NCI-H1048 (cell line): ENCODE measurements at places on chromosomes 3 and 15.

DNA sequence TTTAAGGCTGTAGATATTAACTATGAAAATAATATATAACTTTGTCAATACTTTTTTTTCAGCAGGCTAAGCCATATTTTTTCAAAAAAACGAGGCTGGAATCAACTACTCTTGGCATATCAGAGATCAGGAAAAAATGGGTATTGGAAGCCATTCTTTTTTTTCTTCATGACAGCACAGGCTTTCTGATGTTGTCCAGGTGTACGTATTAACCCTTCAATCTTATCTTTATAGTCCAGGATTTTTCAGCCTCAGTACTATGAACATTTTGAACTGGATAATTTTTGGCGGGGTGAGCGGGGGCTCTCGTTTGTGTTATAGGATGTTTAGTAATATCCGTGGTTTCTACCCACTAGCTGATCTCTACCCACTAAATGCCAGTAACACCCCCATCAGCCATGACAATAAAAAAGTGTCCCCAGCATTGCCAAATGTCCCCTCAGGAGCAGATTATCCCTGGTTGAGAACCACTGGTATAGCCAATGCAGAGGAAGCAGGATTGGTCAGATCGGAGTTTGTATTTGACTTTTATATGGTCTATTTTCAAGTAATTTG lies 52.0 kb downstream of the PLCL2 start:
- no peak for DNase-seq

GRCh38 chr3:23421811-23422516 lies 218.8 kb downstream of the UBE2E2 start:
- no peak for DNase-seq

GRCh38 chr3:130658678-130659077 lies 88.0 kb downstream of the PIK3R4 start:
- no peak for DNase-seq

DNA sequence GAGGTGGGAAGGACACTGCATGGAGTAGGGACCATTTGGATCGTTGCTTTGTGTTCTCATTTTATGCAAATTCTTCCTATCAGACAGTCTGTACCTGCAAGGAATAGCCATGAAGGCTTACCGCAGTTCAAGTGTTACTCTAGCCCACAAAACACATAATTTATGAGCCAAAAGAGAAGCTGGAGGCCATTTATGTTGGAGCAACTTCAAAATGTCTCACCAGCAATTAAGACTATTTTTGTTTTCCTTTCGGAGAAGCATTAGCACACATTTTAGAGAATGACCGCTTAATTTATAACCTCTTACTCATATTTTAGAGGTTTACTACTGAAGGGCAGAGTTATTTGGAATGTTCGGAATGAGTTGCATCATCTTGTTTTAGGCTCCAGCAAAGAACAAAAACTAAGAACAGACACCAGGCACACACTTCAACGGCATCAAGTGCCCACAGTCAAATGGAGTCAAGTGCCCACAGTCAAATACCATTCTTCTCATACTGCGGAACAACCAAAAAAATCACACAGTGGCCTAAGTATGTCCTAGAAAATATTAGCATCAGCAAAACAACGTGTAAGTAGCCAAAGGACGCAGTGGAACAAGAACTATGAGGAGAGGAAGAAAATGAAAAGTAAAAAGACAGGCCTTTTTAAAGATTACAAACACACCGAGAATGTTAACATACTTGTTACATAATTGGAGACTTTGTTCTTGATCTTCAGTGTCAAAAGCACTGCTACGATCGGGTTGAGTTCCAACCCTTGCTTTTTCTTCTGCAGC lies 17.5 kb upstream of the GOLGA8J start:
- DNase-seq, result no peak

- DNase-seq, result no peak
Measured at GRCh38 chr15:36905908-36906307, 194.4 kb downstream of the MEIS2 start.
